Activated CD8-positive, alpha-beta memory T cell treated with anti-CD3 and anti-CD28 coated beads, Interleukin-2, amount 50 U/mL, for 48 hours (primary cell): ENCODE measurements at places on chromosomes 12 and 14.

DNA sequence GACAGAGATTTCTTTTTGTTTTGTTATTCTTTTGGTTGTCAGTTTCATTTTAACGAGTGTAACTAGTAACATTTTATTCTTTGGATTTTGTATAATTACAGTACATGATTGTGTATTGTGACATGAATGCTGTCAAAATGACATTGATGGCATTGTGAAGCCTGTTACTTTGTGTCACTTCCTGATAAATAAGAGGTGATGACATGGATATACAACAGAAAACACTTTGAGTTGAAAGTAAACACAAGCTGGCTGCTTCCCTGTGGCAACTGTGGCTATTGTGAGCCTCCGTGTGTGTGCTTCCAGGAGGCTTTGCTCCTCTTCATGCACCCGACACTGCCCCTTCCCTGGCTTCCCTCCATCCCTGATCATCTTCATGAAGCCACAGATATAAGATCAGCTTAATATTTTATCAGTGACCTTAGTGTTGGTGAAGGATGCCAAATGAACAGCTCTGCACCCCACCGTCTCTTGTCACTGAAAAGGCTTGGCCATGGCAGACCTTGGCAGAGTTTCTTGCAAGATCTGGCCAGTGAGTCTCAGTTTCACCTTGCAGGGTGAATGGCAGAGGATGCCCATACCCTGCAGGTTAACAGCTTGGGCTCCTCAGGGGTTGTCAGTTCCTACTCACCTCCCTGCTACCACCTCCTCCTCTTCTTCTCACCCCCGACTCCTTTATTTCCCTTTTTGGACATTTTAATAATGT lies 191.9 kb downstream of the EPS8 start:
- no peak for DNase-seq

- no peak for DNase-seq
These were observed 11.1 kb downstream of the KLHL33 start for GRCh38 chr14:20424851-20425250.

- no peak for DNase-seq
These were observed 26.9 kb downstream of the TCP11L2 start for GRCh38 chr12:106329231-106329982.

GRCh38 chr12:50580436-50580835 lies 75.7 kb downstream of the DIP2B start:
- DNase-seq: no peak

DNA sequence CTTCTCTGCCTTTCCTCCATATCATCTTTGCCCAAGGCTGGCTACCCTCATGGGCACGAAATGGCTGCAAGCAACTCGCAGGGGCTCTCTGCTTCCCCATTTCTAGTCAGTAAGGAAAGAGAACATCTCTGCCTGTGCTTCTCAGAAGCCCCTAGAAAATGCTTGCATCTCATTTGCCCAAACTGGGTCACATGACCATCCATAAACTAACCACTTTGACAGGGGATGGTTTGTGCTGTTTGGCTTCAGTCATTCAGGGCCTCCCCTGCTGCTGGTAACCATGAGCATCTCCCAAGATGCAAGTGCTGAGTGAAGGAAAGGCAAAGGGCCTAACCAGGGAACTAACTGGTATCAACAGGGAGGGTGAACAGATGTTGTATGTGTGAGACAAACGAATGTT lies 91.1 kb downstream of the CCDC60 start:
- no peak for DNase-seq

GRCh38 chr12:38156497-38157245 lies 159.9 kb upstream of the ALG10B start:
- DNase-seq: no peak

DNA sequence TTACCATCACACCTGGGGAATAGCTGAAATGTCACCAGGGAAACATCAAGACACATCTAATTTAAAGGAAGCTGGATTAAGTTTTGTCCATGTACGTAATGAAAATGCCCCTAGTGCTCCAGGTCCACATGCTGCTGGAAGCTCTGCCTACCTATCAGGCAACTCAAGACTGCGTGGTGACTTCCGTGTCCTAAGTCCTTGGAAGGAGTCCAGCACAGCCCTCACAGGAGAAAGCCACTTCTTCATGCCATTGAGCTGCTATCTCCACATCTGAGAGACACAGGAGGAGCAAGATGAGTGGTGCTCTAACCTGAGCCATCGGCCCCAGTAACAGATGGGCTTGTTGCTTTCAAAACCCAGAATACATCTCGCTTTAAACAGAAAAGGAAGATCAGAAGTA lies 316.4 kb downstream of the DPF3 start:
- DNase-seq: no peak

DNA sequence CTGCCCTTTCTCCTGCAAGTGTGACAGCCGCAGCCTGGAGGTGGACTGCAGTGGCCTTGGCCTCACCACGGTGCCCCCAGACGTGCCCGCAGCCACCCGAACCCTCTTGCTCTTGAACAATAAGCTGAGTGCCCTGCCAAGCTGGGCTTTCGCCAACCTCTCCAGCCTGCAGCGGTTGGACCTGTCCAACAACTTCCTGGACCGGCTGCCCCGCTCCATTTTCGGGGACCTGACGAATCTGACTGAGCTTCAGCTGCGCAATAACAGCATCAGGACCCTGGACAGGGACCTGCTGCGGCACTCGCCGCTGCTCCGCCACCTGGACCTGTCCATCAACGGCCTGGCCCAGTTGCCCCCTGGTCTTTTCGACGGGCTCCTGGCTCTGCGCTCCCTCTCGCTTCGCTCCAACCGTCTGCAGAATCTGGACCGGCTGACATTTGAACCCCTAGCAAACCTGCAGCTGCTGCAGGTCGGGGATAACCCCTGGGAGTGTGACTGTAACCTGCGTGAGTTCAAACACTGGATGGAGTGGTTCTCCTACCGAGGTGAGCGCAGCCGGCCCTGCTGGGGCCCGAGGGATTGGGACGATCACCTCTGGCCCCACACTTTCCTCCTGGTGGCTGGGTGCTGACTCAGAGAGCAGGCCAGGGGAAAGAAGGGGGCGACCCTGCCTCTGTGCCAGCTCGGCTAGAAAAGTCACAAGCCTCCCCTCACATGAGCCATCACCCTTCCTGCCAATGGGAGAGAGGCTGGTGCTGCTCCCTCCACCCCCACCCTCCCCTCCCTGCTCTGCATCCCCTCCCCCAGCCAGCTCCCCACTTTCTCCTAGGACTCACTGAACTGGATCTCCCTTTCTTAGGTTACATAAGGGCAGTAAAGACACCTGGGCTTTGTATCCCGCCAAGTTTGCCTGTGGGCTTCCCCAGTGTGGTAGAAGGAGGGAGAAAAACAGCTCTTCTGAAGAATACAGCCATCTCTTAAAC lies 10.9 kb downstream of the LRTM2 start:
- DNase-seq: no peak

DNA sequence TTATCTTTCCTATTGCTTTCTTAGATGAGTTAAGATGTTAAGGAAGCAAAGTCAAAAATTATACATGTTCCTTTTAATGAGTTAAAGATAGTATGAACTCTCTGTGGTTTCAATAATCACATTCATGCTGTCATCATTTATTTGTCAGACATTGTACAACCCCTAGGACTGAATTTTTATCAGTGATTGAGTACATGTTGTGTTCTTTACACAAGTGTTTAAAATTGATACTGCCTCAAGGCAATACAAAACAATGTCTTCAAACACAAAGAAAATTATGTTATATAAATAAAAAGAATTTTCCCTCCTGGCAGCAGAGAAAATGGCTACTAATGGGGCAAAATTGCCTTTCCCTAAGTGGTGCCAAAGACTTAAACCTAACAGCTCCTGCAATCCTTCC lies 34.6 kb upstream of the KCNJ8 start:
- no peak for DNase-seq

DNA sequence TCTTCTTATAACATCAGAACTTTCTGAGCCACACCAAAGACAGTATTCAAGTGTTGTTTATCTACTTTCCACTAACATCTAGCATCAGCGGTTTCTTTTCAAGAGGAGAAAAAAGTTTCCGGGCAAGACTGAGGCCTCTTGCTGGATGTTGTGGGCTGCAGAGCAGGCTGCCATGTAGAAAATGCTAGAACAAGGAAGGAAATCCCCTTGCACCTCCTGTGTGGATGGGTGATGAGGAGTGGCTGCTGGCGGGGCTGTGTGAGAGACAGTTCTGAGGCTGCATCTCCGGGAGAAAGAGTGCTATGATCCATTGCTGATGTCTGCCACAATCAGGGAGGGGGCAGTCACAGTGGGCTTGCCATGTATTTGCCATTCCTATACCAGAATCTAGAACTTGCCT lies 37.8 kb upstream of the PPP1CC start:
- peak; percentile 64 for DNase-seq

- DNase-seq: no peak
These were observed 93.2 kb downstream of the PTCSC3 start for GRCh38 chr14:36083317-36083716.

DNA sequence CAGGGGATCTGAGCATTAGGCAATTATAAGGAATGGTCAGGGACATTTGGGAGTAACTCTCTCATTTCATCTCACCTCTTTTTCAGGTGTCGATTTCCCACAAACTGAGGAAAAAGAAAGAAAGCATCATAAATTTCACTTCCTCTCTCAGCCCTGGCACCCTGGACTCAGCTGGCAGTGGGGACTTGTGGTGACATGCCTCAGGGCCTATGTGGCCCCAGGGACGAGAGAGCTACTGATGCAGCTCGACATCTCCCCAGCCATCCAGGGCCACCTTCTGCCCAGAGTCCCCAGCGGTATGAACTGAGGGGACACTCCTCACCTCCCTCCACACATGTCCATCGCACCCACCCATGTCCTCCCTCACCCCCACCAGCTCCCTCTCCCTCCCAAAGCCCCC lies 11.7 kb downstream of the TNFRSF1A start:
- DNase-seq: no peak

GRCh38 chr12:46430340-46430948 lies 57.9 kb upstream of the SLC38A2 start:
- DNase-seq: no peak

GRCh38 chr12:90124289-90124688 lies 415.7 kb upstream of the ATP2B1 start:
- no peak for DNase-seq

DNA sequence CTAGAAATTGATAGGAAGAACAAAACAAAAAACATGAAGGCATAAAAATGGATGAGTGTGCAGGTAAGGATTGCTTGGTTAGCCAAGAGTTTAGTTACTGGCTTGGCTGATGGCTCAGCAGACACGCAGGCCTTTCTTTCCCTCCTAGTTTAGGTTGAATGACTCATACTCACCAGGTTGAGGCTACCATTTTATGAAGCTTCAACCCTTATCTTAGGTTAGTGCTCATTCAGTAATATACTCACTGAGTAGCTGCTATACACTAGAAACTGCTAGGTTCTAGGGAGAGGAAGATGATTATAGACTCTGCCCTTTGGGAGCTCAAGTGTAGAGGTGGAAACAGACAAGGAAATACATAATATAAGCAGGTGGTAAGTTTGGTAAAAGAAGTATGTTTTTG lies 6.0 kb downstream of the P3H3 start:
- no peak for DNase-seq

GRCh38 chr12:82361461-82361915 lies 3.2 kb downstream of the METTL25 start:
- no peak for DNase-seq
